ENCODE measurements at places on chromosomes 2 and 18.

- peak; percentile 70 for DNase-seq
These were observed 30.1 kb upstream of the EPC2 start for GRCh38 chr2:148614322-148615049.

DNA sequence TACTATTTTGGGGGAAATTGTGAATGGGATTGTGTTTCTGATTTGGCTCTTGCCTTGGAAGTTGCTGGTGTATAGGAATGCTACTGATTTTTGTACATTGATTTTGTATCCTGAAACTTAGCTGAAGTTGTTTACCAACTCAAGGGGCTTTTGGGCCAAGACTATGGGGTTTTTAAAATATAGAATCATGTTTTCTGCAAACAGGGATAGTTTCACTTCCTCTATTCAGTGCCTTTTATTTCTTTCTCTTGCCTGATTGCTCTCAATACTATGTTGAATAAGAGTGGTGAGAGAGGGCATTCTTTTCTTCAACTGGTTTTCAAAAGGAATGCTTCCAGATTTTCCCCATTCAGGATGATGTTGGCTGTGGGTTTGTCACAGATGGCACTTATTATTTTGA is 1383.8 kb upstream of the ACVR2A start:
- no peak for DNase-seq

- no peak for DNase-seq
These were observed 241.3 kb downstream of the AGPS start for GRCh38 chr2:177633910-177634294.

DNA sequence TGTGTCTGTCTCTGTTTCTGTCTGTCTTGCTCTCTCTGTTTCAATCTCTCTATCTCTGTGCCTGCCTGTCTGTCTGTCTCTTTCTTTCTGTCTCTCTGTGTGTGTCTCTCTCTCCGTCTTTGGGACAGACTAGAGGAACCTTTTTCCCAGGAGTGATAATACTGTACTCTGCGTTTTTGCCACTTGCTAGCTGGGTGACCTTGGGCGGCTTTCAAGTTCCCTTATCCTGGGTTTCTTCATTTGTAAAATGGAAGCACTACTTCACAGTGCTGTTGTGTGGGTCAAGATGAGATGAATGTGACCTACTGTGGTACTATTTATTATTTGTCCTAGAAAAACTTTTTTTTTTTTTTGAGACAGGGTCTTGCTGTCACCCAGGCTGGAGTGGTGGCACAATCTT is 42.4 kb downstream of the HPCAL1 start:
- DNase-seq: no peak

GRCh38 chr2:120583851-120584570 is 151.7 kb upstream of the GLI2 start:
- DNase-seq: no peak

DNA sequence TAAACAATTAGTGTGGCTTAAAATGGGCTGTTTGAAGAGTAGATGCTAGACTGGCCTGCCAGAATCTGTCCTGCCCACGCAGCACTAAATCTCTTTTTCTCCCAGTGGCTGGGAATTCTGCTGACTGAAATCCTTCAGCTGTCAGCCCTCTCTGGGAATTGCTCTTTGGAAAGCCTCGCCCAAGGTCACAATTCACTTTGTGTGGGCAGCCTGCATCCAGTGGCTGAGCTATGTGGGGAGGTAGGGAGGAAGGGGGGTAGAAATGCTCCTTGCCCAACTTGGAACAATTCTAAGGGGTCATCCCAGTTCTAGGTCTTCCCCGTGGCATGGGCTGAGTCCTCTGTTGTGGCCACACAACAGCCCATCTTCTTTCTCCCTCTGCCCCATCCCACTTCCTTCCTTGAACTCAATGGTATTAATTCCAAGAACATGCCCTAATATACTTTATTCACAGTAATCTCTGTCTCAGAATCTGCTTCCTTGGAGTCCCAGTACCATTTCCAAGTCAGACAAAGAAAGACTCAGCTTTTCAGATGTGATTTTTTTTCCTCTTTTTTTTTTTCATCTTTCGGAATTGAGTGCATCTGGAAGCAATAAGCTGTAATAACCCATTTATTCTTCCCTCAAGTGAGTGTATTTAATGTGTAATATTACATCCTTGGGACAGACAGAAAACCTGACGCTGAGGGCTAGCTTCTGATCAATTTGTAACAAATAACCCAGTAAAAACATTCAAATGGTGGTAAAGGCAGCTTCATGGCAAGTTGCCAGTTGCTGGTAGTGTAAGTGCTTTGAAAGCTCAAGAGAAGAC is 189.4 kb downstream of the GPD2 start:
- no peak for DNase-seq

- DNase-seq: no peak
These were observed 454.0 kb upstream of the HS6ST1 start for GRCh38 chr2:128772671-128773070.

- DNase-seq: no peak
These were observed 31.6 kb upstream of the TRIB2 start for GRCh38 chr2:12685145-12685544.

DNA sequence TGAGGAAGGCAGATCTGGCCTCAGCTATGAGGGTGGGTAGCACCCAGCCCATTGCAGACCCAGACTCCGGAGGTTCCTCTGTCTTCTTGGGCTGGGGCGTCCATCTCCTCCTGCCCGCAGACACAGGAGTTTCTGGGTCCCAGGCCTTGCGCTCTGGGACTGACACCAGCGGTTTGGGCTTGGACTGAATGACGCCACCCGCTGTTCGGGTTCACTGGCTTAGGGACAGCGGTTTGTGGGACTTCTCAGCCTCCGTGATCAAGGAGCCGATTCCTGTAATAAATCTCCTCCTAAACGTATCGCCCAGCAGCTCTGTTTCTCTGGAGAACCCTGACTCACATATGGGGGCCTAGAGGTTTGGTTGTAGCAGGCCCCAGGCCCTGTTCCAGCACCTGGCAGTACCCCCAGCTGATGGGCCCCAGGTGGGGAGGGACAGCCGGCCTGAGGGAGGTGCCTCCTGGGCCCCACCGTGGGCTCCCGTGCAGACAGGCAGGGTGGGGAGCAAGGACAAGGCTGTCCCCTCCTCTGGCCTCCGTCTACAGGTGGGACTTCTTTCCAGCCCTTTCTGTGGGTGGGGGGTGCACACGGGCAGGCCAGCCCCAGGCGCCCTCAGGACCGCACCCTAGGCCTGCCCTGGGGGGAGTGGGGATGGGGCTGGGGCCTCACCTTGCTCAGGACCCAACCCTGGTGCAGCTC is 4.5 kb upstream of the AQP12A start:
- no peak for DNase-seq

DNA sequence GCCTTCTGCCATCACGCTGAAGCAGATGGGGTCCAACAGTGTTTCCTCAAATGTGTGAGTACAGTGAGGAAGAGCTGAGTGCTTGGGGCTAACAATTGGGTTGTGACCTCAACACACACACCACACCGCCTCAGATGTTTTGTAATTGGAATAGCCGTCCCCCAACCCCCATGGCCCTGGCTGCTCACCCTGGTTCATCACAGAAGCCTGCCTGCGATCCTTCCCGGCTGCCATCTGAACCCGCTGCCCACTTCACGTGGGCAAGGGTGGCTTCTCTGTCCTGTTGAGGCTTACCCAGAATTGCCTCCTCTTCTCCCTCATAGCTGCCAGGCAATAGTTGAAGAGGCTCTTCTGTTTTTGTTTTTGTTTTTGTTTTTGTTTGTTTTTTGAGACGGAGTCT is 44.1 kb downstream of the TGOLN2 start:
- no peak for DNase-seq

DNA sequence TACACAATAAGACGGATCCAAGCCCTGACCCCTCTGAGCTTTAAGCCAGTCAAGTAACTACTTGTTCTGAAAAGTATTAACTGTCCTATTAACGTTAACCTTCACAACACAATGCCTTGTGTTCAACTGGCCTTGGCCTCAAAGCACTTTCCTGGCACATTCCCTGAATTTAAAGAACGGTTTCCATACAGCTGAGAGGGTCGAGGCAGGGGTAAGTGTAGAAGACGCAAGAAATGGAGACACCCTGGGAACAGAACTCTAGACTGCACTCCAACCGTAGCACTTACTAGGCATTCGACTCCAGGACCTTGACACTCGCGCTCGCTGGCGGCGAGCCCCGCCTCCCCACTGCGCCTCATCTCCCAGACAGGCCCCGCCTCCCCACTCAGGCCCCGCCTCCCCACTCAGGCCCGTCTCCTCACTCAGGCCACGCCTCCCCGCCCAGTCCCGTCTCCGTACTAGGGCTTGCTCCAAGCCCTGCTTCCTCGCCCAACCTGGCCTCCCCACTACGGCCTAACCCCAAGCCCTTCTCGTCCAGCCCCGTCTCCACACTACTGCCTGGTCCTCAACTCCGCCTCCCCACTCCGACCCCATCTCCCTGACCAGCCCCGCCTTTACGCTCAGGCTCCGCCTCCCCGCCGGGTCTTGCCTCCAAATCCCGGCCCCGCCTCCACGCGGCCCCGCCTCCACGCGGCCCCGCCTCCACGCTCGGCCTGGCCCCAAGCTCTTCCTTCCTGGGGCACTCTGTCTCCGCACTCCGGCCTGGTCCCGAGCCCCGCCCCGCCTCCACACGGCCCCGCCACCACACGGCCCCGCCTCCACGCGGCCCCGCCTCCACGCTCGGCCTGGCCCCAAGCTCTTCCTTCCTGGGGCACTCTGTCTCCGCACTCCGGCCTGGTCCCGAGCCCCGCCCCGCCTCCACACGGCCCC is 887 bp upstream of the TMEM87B start:
- peak; percentile 93 for DNase-seq

DNA sequence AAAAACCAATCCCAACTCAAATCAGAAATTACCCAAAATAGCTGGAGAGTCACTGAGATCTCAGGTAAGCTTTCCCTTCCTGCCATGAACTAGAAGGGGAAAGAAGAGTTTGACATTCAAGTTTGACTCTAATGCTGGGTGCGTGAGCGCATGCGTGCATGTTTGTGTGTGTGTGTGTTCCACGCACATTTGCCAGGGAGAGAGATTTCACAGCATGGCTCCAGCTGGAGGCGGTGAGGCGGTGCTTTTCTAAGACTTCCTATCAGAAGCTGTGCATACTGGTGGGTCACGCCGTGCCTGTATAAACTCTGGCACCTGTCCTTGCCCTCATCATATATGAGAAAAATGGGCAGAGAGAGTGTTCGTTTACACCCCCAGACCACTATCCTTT is 116.2 kb downstream of the MSH2 start:
- DNase-seq: no peak

DNA sequence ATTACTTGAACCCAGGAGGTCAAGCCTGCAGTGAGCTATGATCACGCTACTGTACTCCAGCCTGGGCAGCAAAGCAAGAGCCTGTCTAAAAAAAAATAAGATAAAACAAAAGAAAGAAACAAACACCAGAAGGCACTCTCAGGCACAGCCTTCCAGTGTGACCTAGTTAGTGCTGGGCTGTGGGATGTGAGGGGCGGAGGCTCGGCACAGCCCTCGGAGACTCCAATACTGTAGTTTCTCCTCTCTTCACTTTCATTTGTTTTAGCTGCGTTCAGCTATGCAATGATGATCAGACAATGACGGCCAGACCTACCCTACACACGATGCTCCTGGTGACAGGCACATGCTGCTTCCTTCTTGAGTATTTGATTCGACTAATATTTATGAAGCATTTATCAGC is 127.7 kb downstream of the SOCS6 start:
- no peak for DNase-seq

DNA sequence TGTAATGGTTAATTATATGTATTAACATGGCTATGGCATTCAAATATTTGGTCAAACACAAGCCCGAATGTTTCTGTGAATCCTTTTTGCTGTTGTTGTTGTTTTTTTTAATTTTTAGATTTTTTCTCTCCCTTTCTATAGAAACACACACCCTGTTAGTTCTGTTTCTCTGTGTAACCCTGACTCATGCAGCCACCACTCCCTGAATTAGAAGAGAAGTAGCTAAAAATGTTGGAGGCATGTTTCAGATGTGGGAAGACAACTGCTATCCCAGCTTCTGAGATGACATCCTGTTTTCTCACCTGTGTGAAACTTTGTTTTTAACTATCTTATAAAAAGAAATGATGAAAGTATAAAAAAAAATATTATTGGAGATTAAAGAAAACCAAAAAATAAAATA is 219.6 kb upstream of the RGPD4 start:
- no peak for DNase-seq

DNA sequence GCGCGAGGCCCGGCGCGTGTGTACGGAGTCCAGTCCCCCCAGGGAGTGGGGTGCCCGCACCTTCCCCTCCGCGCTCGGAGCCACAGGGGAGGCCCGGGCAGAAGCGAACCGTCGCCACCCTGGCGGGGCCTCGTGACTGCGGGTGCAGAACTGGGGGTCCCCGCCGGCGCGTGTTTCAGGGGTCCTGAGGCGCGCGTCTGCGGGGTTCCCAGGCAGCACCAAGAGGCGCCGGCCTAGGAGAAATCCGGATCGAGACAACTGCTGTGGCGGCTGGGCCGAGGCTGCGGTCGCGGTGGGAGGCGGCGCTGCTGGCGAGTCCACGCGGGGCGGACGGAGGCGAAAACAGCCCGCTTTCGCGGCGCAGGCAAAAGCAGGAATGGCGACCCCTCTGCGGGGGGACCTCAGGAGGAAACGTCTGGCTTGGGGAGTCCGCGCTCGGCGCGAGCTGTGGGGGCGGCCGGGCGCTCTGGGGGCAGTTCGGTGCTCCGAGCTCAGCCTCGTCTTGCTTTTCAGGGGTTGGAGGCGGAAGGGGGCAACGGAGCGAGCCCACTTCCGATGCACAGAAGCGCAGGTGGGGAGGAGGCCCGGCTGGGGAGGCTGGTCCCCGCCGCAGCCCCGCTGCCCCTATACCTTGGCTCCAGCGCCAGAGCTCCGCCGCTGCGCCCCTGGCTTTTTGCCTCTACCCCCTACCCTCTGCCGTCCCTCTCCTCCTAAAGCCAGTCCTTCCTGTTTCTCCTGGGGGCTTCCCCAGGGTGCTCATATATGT is 81.5 kb upstream of the LDLRAD4 start:
- peak; percentile 74 for DNase-seq

- peak; percentile 55 for DNase-seq
These were observed 37.6 kb downstream of the RMC1 start for GRCh38 chr18:23540867-23541266.

DNA sequence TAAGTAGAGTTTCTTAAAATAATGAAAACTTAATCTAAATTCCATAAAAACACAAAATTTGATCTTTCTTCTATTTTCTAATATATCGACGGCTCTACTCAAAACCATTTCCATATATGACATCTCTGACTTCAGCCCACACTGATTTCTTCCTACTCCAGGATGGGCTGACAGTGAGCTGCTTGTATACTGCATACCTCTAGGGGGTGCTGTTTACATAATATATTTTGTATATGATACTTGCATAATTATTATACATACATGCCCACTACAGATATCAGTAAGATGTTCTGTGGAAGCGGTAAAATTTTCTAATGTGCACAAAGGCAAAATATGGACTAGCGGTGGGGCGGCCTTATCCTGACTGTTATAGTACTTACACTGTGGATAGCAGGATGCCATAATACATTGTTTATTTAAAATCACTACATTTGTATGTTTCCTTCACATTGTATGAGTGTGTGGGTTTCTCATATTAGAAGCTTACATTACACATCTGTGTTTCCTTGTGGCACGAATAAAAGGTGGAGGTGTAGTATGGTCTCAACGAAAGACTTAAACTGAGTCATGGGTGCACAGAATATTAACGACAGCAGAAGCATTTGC is 66.1 kb upstream of the NXPH2 start:
- DNase-seq: peak; percentile 37
